ENCODE measurements at places on chromosomes 4 and X. TPM values are rescaled to one million over a fixed set of nuclear protein-coding genes. Genes with fewer than 3 reads are reported as not detected.

RASSF6 gene
- 0.72 TPM for total RNA-seq

FAM199X gene
- total RNA-seq: 18.3 TPM

MAGEA6 gene
- total RNA-seq: 11.5 TPM

TCP11X2 gene
- total RNA-seq: not detected

WDR17 gene
- 3.3 TPM for total RNA-seq

CSAG3 gene
- not detected for total RNA-seq

LRIT3 gene
- not detected for total RNA-seq

GPAT3 gene
- 31.2 TPM for total RNA-seq

ANOS1 gene
- total RNA-seq: 0.20 TPM

TBX22 gene
- not detected for total RNA-seq

CFAP99 gene
- total RNA-seq: not detected

GLOD5 gene
- not detected for total RNA-seq

AMER1 gene
- total RNA-seq: 2.5 TPM

ATP8A1 gene
- total RNA-seq: 0.09 TPM

SERTM2 gene
- not detected for total RNA-seq

FBXO8 gene
- 10.5 TPM for total RNA-seq

CACNA1F gene
- not detected for total RNA-seq

CT83 gene
- total RNA-seq: not detected

HTATSF1 gene
- total RNA-seq: 61.5 TPM

SLC2A9 gene
- 0.83 TPM for total RNA-seq

CXorf49 gene
- not detected for total RNA-seq

TRIM61 gene
- total RNA-seq: not detected

AVPR2 gene
- not detected for total RNA-seq

CMC4 gene
- 15.3 TPM for total RNA-seq

PHOX2B gene
- not detected for total RNA-seq

SPACA5 gene
- not detected for total RNA-seq

NXF2B gene
- total RNA-seq: not detected

FNIP2 gene
- 5.0 TPM for total RNA-seq

RNF128 gene
- total RNA-seq: not detected

NUP62CL gene
- total RNA-seq: 16.8 TPM

VSIG4 gene
- total RNA-seq: not detected

SLC34A2 gene
- total RNA-seq: 0.06 TPM

NALF2 gene
- 5.5 TPM for total RNA-seq

PHKA1 gene
- total RNA-seq: 29.1 TPM

KCNE5 gene
- 0.24 TPM for total RNA-seq
